ENCODE measurements at places on chromosomes 1 and 21.

GRCh38 chr1:20228314-20228825, 42.1 kb upstream of the PLA2G2C start:
- DNase-seq = no peak

DNA sequence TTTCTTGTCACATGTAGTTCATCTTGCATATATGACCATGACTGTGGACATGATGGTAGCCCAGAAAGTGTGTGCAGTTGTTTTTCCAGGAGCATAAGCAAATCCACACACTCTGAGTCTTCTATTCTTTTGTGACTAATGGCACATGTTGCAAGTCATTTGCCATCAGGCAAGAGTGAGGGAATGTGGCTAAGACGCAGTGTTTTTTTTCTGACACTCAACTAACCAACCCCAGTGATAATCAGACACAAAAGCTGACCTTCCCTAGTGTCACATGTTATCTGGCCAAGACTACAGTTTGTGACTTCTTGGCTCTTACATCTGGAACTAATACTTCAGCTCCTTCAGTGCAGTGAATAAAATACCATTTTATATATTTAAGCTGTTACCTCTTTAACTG, 108.8 kb downstream of the ITSN1 start:
- DNase-seq = peak; percentile 48

DNA sequence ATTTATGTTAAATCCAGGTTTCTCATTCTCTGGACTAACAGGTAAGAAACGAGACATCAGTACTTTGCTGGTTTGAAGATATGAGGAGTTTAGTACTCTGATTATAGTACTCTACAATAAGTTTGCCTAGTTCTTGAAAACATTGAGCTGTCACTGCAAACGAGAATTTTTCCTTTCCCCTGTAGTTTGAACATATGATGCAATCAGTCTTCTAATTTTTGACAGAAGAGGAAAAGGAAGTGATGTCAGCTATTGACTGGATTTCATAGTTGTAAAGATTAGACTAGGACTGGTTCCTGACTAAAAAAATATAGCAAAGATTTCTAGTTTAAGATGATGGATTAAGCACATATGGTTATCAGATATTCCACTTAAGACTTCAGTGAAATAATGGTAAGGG, 461.9 kb downstream of the LRRIQ3 start:
- DNase-seq = no peak

DNA sequence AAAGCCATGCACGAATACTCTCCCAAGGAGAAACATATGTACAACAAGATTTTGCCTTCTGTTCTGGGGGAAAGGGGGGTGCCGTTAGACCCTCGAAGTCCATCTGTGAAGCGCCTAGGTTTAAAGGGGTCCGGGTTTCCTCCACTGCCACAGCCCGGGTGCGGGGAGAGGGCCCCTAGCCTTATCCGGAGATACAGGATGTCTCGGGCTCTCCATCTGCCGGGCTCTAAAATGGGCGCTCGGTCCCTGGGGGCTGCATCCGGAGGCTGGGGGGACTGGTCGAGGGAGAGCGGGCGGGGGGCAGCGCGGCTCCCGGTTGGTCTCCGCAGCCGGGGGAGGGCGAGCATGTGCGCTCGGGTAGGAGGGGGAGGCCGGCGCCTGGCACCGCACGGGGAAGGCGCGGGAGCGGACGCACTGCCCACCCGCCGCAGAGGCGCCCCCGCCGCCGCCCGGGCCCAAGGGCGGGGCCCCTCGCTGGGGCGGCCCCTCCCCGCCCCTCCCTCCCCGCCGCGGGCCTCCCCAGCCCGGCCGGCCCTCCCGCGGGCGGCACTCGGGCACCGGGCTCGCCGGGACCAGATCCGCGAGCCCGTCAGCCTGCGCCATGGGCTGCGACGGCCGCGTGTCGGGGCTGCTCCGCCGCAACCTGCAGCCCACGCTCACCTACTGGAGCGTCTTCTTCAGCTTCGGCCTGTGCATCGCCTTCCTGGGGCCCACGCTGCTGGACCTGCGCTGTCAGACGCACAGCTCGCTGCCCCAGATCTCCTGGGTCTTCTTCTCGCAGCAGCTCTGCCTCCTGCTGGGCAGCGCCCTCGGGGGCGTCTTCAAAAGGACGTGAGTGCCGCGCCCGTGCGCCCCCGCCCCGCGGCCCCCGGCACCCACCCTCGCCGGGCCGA, 63.1 kb downstream of the ELK4 start:
- peak; percentile 24 for DNase-seq

GRCh38 chr21:33937146-33937545, 21.5 kb upstream of the ATP5PO start:
- no peak for DNase-seq

DNA sequence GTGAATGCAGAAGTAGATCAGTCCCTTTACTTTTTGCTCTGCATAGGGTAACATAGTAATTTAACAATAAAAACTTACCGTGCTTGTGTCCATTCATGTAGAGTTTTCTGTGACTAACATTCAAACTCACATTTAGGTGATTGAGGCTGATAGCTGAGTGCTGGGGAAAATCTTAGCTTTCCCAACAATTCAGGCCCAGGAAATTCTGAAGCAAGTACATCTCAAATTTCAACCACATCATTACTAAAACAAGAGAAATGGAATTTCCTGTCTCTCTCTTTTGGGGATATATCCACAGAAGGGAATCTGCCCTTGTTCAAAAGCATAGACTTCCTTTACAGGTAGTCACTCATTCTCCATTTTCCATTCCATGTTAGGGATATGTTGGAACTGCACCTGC, 33.1 kb upstream of the C1orf146 start:
- peak; percentile 56 for DNase-seq

- no peak for DNase-seq
These were observed 52.1 kb downstream of the CNST start for GRCh38 chr1:246618240-246618808.

DNA sequence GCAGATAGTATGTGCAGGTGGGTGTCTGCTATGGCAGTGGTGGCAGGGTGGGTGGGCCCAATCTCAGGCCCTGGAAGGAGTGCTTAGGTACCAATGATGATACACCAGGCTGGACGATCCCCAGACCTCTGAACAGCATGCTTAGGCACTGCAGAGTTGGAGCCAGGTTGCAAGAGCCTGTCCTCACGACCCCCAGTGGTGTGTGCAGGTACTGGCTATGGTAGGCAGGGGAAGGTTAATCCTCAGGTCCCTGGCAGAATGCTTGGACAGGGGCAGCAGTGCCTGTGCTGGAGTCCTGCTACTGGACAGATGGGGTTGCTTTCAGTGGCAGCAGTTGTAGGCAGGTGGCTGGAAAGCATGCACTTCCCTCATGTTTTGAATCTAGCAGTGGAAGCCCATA, 100.5 kb upstream of the NEK7 start:
- DNase-seq = no peak

- DNase-seq = no peak
These were observed 652.3 kb downstream of the PTPRC start for GRCh38 chr1:199291022-199291740.

DNA sequence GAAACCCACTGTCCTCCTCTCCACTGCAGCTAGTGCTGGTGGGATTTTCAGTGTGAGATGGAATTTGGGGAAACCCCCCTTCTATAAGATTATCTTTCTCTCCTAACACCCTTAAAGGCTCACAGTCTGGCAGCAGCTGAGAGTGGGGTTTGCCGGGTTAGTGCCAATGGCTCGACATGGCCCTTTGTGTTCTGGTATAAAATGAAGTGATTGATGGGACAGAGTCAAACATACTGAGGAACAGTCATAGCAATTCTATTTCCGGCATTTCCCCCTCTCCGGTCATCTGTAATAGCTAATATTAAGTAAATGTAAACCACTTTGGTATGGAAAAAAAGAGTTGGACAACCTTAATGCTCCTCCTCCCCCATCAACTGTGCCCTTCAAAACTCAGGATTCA, 37.6 kb downstream of the TFF3 start:
- DNase-seq = no peak

DNA sequence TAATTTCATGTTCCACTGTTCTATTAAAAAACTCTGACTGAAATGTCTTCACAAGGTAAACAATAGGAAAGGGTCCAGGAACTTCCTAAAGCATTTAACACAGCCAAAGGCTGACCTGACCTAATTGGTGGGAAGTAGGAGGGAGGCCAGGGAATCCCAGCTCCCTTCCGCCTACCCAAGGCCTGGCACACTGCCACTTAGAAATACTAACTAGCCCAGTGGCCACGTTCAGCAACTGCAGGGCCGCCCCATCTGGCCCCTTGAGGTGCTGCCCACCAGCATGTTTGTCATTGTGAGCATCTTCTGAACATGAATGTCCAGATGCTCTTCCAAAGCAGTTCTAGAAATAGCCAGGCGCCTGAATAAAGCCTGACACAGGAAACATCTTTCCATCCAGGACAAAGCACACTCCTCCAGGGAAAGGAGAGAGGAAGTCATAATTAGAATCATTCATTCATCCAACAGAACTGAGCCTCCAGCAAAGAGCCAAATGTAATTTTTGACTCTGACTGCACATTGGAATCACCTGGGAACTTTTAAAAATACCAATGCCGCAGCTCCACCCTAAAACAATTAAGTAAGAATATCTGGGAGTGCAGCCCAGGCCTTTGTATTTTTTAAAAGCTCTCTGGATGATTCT, 44.6 kb upstream of the BCL9 start:
- DNase-seq = peak; percentile 49

DNA sequence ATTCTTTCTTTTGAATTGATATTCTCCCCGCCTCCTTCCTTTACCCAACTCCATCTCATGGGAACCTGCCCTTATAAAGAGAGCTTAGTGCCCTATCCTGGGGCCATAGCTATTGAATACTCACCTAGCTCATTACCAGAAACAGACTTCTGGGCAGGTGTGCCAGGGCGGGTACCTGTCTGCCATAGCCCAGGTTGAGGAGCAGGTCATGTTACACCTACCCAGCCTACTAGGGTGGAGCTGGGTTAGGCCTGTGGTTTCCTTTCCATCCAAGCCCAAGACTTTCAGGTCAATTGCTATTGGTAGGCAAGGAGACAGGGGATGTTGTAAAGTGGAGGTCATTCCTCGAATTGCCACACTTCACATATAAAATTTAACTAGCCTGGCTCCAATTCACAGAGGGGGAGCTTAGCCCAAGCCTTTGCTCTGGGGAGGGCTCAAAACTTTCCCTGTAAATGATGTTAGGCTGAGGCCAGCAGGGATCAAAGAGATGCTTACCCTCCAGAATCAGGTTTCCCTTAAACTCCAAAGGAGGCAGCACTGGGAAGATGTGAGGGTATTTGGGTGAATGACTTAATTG, 87.1 kb upstream of the IPO9 start:
- no peak for DNase-seq

- peak; percentile 87 for DNase-seq
These were observed 25.2 kb upstream of the TRIM45 start for GRCh38 chr1:117146575-117147340.

GRCh38 chr1:82346141-82346540, 545.4 kb downstream of the ADGRL2 start:
- DNase-seq = no peak

- DNase-seq = no peak
These were observed 25.3 kb downstream of the WLS start for GRCh38 chr1:68206848-68207689.

GRCh38 chr1:25105836-25106235, 126.5 kb downstream of the SYF2 start:
- DNase-seq = no peak

DNA sequence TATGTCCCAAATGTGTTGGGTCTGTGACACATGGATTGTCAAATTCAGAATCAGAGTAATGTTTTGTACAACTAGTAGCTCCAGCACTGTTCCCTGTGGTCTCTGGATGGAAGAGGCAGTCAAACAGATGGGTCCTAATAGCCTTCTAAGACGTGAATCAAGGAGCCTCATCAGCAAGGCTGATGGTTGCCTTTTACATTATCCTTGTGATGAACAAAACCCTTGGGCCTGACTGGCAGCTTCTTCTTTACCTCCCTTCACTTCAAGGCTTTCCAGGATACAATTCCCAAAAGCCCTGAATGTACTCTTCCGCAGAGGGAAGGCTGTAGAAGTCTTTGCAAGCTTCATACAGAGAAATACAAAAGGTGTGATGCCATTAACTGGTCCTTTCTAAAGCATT, 633.3 kb downstream of the USP25 start:
- no peak for DNase-seq

DNA sequence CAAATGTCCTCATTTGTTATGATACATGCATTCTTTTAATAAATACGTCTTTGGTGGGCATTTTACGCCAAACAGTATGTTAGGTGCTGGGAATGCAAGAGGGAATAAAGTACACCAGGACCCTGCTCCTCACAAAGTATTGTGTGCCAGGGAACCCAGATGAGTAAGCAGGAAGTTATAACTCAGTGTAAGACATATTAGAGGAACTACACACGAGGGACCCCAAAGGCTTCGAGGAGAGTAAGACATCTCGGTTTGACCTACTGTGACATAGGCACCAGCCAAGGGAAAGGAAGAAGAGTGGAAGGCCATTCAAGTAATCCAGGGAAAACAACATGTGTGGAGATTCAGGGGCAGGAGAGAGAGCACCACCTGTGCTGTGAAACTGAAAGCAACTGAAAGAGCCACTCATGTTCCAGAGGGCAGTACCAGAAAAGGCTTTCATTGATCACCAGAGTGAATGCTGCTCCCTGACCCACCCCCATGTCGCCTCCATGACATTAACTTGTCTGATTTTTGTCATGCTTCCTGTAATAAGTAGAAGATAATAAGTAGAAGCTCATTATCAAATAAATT, 542.5 kb upstream of the PKN2 start:
- DNase-seq = no peak

DNA sequence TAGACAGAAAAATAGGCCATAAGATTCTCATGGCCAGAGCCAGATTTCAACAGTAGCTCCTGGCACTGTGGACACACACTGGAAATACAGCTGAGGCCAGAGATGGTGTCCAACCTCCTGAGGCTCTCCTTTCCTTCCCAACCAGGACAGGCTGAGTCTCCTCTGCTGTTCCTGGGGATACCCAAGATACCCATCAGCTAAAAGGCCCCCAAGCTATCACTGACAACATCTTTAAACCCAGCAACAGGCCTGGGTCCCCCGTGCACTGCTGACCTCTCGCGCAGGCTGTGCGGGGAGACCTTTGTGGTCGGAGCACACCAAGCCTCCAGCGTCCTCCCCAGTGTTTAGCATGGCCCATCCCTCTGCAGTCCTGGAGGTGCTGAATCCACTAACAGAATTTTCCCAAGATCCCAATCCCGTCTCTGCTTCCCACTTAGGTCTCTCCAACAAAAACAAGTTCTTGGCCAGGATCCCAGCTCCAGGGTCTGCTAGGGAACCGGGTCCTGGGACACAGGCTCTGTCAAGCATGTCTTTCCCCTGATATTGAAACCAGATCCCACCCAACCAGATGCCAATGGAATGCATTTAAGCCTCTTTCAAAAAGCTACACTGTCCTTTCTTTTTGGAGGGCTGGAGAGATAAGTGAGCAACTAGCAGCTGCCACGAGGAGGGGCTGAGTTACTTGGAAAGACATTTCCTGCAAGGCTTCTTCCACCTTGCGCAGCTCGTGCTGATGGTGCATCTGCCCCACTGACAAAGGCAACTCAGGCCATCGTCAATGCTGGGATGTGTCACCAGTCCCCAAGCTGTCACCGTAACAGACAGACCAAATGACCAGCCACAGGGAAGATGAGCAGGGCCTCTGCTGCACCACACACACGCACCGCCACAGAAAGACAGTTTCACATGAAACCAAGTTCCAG, 73.2 kb downstream of the BCAR3 start:
- no peak for DNase-seq

GRCh38 chr1:205391386-205391785, 30.5 kb downstream of the LEMD1 start:
- no peak for DNase-seq

- no peak for DNase-seq
These were observed 101.9 kb downstream of the SLC45A1 start for GRCh38 chr1:8419861-8420260.

Measured in AG08395 (cell line).